ENCODE measurements at places on chromosomes 12 and 14.

GRCh38 chr14:90760078-90760444, 56.2 kb downstream of the TTC7B start:
- DNase-seq = no peak

GRCh38 chr12:127555071-127555470, 711.9 kb upstream of the TMEM132C start:
- DNase-seq = no peak

- DNase-seq = no peak
These were observed 1.3 kb downstream of the ESYT1 start for GRCh38 chr12:56129206-56129941.

GRCh38 chr14:87489196-87489819, 503.7 kb downstream of the GALC start:
- DNase-seq = no peak

- DNase-seq = no peak
These were observed 187.6 kb downstream of the RMST start for GRCh38 chr12:97650242-97650641.

DNA sequence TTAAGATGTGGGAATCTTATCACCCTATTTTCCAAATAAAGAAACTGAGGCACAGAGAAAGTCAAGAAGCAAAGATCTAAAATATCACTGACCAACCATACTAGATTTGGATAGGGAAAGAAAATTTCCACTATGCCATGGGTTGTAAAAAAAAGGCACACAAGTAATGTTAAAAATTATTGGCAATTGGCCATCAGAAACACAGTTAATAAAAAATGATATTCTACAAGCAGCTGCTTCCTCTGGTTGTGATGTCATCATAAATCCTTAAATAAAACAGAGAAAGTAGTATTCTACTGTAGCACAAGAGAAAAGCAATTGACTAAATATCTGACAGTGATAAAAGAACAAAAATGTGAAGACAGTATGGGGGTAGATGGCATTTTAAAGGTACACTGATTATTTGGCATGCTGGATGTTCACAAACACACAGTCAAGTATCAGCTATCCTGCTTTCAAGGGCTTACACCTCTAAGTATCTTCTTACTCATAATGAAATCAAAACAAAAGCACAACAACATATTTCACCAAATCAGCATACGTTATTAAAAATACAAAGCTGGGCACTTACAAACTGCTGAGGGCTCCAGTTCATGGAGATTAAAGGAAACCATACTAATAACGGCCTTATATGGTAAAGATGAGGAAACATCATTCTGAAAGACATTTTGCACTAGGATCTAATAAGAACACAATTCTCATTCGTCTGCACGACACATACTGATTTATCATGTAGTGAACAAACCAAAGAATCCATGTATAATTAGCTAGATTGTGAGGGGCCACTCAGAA, 45.7 kb downstream of the CORO1C start:
- no peak for DNase-seq
